ENCODE measurements at places on chromosomes 2 and 18. TPM values are rescaled to one million over a fixed set of nuclear protein-coding genes. Genes with fewer than 3 reads are reported as not detected.

PROM2 gene
- total RNA-seq = 0.83 TPM

ACADL gene
- total RNA-seq = 0.66 TPM

HRH4 gene
- under 0.01 TPM for total RNA-seq

REG1A gene
- not detected for total RNA-seq

TMEM37 gene
- 0.44 TPM for total RNA-seq

KLHL30 gene
- 0.66 TPM for total RNA-seq

IL36RN gene
- total RNA-seq = not detected
